ENCODE measurements at places on chromosomes 16 and 17. TPM values are rescaled to one million over a fixed set of nuclear protein-coding genes. Genes with fewer than 3 reads are reported as not detected.

- H3K4me1 ChIP-seq = no peaks in the 10 kb centered on the region
- no peak for DNase-seq
- no peaks in the 10 kb centered on the region for H3K27me3 ChIP-seq
These were observed 143.3 kb downstream of the USP31 start for GRCh38 chr16:23005951-23006350.

DNA sequence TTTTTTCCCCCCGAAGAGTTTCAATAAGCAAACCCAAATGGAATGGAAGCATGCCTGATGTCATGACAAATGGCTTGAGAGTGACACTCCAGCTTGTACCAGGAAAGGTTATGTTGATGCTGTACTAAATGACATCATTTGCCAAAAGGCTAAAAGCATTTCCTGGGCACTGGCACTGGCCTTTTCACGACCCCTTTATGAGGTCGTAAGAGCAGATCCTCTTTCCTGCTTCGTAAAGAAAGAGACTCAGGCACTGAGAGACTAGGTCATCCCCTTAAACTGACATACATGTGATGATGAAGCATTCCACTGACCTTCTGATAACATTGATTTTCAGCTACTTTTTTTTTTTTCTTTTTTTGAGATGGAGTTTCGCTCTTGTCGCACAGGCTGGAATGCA, 30.5 kb downstream of the CEP295NL start:
- H3K27me3 ChIP-seq = no peaks in the 10 kb centered on the region
- peak overlapping the region; percentile 10 for H3K27ac ChIP-seq
- H3K4me1 ChIP-seq = peaks cover 40% of the 10 kb centered on the region
- H3K4me3 ChIP-seq = no peak overlapping the region
- H3K36me3 ChIP-seq = peaks cover 64% of the 10 kb centered on the region
- DNase-seq = no peak

- H3K27ac ChIP-seq = no peak overlapping the region
- no peaks in the 10 kb centered on the region for H3K27me3 ChIP-seq
- H3K4me1 ChIP-seq = no peaks in the 10 kb centered on the region
- no peak overlapping the region for H3K4me3 ChIP-seq
- no peak for DNase-seq
- no peaks in the 10 kb centered on the region for H3K36me3 ChIP-seq
These were observed 29.3 kb upstream of the SMIM36 start for GRCh38 chr17:55540414-55541091.

- no peaks in the 10 kb centered on the region for H3K4me1 ChIP-seq
- H3K27ac ChIP-seq = peak overlapping the region; percentile 91
- H3K36me3 ChIP-seq = peaks cover 5% of the 10 kb centered on the region
- peak overlapping the region; percentile 75 for H3K4me3 ChIP-seq
- H3K27me3 ChIP-seq = peaks cover 10% of the 10 kb centered on the region
These were observed 1.3 kb upstream of the HIC1 start for GRCh38 chr17:2053380-2054261.

- H3K4me1 ChIP-seq = no peaks in the 10 kb centered on the region
- H3K27ac ChIP-seq = no peak overlapping the region
- no peaks in the 10 kb centered on the region for H3K36me3 ChIP-seq
- no peaks in the 10 kb centered on the region for H3K27me3 ChIP-seq
These were observed 36.3 kb downstream of the GRB7 start for GRCh38 chr17:39774047-39774446.

GRCh38 chr17:58517378-58517927, 3.0 kb upstream of the MTMR4 start:
- H3K27ac ChIP-seq = peak overlapping the region; percentile 95
- DNase-seq = no peak
- H3K27me3 ChIP-seq = no peaks in the 10 kb centered on the region
- peak overlapping the region; percentile 80 for H3K4me3 ChIP-seq
- H3K36me3 ChIP-seq = peaks cover 2% of the 10 kb centered on the region

DNA sequence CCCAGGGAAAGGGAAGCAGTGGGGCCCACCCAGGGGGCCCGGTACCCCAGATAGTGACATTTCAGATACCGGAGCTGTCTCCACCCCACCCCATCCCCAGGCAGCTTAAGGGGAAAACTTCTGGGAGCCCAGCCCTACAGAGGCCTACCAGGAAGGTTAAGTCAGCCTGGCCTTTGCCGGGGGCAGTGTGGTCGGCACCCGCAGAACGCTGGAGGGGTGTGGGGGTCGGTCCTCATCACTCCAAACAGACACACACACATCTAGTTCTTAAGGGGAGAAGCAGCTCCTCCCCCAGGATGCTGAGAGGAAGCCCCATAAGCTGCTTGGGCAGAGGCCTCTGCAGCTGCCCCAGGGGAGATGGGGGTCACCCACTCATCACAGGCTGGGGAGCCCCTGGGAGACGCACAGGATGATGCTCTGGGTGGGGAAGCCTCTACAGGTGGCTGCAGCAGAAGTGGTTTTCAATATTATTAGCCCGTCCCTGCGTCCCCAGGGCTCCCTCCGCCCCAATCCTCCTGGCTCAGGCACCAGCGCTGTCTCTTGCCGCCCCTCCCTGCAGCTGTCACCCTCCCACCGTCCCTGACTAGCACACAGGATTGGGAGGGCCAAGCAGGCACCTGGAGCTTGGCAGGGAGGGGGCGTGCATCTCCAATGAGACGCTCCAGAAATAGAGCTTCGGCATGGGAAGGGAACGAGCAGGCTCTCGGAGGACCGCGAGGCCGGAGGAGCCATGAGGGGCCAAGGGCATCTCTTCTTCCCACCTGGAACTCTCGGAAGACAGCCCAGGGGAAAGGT, 1.4 kb upstream of the ABR start:
- DNase-seq = no peak
- no peaks in the 10 kb centered on the region for H3K36me3 ChIP-seq
- no peak overlapping the region for H3K4me3 ChIP-seq
- no peaks in the 10 kb centered on the region for H3K27me3 ChIP-seq

DNA sequence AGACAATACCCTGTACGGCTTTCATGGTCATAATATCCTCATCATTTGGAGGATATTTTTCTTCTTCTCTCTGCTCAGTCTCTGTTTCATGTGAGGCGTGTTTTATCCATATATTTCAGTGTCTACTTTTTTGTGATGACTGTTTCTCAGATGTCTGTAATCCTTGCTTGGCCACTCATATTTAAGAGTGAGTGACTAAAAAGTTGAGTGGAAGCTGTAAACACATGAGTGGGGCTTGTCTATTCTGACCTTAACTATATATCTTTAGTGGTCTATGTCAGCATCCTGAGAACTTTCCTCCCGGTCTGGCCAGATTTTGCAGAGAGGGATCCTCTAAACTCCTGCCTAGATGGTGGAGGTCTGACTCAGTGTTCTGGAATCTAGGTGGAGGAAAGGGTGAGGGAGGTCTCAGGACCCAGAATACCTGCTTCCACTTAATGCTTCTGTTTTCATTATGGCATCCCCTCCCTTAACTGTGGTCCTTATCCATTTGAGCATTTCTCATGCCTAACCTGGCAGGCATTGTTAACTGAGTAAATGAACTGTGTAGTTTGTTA, 6.0 kb downstream of the DDX19B start:
- H3K36me3 ChIP-seq = no peaks in the 10 kb centered on the region
- no peaks in the 10 kb centered on the region for H3K4me1 ChIP-seq
- no peak overlapping the region for H3K27ac ChIP-seq
- no peaks in the 10 kb centered on the region for H3K27me3 ChIP-seq
- no peak for DNase-seq
- no peak overlapping the region for H3K4me3 ChIP-seq

DNA sequence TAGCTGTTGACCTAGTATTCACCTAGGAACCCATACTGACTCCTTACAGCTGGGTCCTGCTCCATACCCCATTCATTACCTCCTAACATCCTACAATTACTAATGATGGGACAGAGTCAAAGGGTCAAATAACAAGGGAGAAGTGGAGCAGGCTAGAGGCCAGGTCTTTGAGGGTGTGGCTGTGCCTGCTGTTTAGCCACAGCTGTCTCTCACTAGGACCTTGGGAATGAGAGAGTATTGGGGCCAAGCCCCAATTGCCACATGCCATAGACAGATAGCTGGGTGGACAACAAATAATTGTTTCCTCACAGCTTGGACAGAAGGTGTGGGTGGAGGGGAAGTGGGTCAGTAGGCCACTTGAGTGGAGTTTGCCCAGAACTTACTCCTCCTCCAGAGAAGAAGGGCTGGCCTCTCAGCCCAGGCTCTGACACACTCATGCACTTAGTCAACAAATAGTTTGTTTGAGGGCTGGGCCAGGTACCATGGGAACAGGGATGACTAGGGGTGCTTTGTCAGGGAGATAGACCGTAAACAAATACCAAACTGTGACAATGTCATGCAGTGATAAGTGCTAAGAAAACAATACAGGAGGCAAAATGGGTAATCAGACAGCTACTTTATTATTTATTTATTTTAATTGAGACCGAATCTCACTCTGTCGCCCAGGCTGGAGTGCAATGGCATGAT, 10.2 kb upstream of the CENPT start:
- no peak overlapping the region for H3K4me3 ChIP-seq
- peak overlapping the region; percentile 62 for H3K27ac ChIP-seq
- no peaks in the 10 kb centered on the region for H3K36me3 ChIP-seq
- DNase-seq = peak; percentile 91
- H3K4me1 ChIP-seq = peaks cover 42% of the 10 kb centered on the region

- no peaks in the 10 kb centered on the region for H3K27me3 ChIP-seq
- no peaks in the 10 kb centered on the region for H3K4me1 ChIP-seq
- no peak overlapping the region for H3K4me3 ChIP-seq
- peaks cover 8% of the 10 kb centered on the region for H3K36me3 ChIP-seq
- H3K27ac ChIP-seq = no peak overlapping the region
These were observed 44.3 kb downstream of the MPRIP start for GRCh38 chr17:17086585-17086984.

GRCh38 chr17:17415006-17415405, 61.8 kb upstream of the MED9 start:
- peaks cover 7% of the 10 kb centered on the region for H3K27me3 ChIP-seq
- peaks cover 11% of the 10 kb centered on the region for H3K4me1 ChIP-seq
- no peak overlapping the region for H3K4me3 ChIP-seq
- DNase-seq = no peak
- no peak overlapping the region for H3K27ac ChIP-seq
- H3K36me3 ChIP-seq = no peaks in the 10 kb centered on the region

DNA sequence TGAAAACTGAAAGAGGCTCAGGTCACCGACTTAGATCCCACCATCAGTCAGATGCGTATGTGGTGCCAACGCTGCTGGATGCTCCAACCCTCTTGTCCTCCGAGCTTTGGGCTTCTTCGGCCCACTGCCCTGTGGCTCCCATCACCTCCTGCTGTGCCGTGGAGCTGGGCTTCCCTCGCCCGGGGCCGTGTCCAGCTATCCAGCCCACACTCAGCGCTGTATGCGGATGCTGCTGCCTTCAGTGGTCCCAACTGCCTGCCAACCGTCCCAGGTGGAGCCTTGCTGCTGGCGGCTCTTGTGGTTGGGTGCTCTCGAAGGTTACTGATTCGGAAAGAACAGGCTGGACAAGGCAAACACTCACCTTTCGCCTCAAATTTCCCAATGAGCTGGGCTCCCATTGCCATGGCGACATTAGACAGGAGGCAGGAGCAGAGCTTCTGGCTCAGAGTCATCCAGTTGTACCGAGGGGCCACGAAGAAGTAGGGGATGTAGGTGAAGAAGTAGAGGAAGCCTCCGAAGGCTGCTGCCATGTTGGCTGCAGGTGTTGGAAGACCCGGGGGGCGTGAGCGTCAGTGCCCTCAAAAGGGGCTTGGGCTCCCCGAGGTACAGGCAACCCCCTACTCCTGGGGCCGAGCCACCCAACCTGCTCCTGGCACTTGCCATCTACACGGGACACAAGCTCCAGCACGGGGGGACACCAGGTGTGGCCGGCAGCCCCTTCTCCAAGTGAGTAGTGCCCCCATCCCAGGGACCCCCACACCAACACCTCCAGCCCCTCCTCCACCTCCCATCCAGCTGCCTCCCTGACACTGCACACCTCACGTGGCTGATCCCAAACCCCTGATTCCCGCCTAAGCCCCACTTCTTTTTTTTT, 32.2 kb downstream of the ABCA3 start:
- no peaks in the 10 kb centered on the region for H3K27me3 ChIP-seq
- H3K27ac ChIP-seq = no peak overlapping the region
- DNase-seq = no peak
- peaks cover 6% of the 10 kb centered on the region for H3K36me3 ChIP-seq
- H3K4me1 ChIP-seq = no peaks in the 10 kb centered on the region

DNA sequence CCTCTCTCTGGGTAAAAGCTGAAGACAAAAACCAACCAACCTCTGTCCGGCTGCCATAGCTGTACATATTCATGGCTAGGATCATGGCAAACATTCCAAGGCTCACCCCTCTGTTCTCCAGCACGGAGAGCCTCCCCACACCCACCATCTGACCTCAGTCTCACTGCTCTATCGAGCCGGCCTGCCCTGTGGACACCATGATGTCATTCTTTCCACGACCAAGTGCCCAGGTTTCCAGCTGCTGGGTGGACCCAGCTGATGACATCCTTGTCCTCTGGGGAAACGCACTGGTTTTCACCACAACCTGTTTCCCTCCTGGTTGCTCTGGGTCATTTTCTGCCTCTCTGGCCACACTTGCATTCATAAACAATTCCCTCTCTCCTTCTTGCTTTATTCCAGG, 67.7 kb downstream of the NDEL1 start:
- no peaks in the 10 kb centered on the region for H3K4me1 ChIP-seq
- no peak for DNase-seq
- H3K27me3 ChIP-seq = no peaks in the 10 kb centered on the region
- H3K27ac ChIP-seq = no peak overlapping the region

GRCh38 chr16:87445486-87445885, 47.3 kb downstream of the ZCCHC14 start:
- H3K4me1 ChIP-seq = peaks cover 18% of the 10 kb centered on the region
- no peak overlapping the region for H3K27ac ChIP-seq
- no peak for DNase-seq
- no peak overlapping the region for H3K4me3 ChIP-seq
- no peaks in the 10 kb centered on the region for H3K36me3 ChIP-seq

GRCh38 chr16:78277321-78278055, 178.0 kb downstream of the WWOX start:
- peaks cover 8% of the 10 kb centered on the region for H3K4me1 ChIP-seq
- H3K4me3 ChIP-seq = no peak overlapping the region
- no peak for DNase-seq
- no peak overlapping the region for H3K27ac ChIP-seq
- H3K36me3 ChIP-seq = no peaks in the 10 kb centered on the region

- no peak overlapping the region for H3K27ac ChIP-seq
- H3K4me3 ChIP-seq = no peak overlapping the region
- peaks cover under 1% of the 10 kb centered on the region for H3K4me1 ChIP-seq
- no peak for DNase-seq
- H3K36me3 ChIP-seq = peaks cover 3% of the 10 kb centered on the region
These were observed 6.2 kb downstream of the NT5M start for GRCh38 chr17:17309356-17309755.

GRCh38 chr16:50902457-50902856, 160.6 kb downstream of the CYLD start:
- H3K27ac ChIP-seq = no peak overlapping the region
- no peak for DNase-seq
- H3K4me1 ChIP-seq = no peaks in the 10 kb centered on the region

GRCh38 chr17:42428141-42428944, 5.3 kb upstream of the CAVIN1 start:
- H3K27me3 ChIP-seq = no peaks in the 10 kb centered on the region
- DNase-seq = peak; percentile 32
- H3K4me3 ChIP-seq = no peak overlapping the region
- peak overlapping the region; percentile 50 for H3K27ac ChIP-seq

Gene CDH3
- total RNA-seq = 0.49 TPM

Gene SDK2
- total RNA-seq = 0.83 TPM

Gene FAM20A
- 3.9 TPM for total RNA-seq

Gene WWP2
- 11.4 TPM for total RNA-seq

Gene DRG2
- total RNA-seq = 36.0 TPM

Gene TAX1BP3
- total RNA-seq = 58.1 TPM

Gene ZNF205
- total RNA-seq = 15.8 TPM

Gene SLC13A2
- total RNA-seq = not detected

Data from sigmoid colon (tissue), 7 donors.